MCF 10A (cell line): ENCODE measurements at places on chromosomes 5 and 9. TPM values are rescaled to one million over a fixed set of nuclear protein-coding genes. Genes with fewer than 3 reads are reported as not detected.

DNA sequence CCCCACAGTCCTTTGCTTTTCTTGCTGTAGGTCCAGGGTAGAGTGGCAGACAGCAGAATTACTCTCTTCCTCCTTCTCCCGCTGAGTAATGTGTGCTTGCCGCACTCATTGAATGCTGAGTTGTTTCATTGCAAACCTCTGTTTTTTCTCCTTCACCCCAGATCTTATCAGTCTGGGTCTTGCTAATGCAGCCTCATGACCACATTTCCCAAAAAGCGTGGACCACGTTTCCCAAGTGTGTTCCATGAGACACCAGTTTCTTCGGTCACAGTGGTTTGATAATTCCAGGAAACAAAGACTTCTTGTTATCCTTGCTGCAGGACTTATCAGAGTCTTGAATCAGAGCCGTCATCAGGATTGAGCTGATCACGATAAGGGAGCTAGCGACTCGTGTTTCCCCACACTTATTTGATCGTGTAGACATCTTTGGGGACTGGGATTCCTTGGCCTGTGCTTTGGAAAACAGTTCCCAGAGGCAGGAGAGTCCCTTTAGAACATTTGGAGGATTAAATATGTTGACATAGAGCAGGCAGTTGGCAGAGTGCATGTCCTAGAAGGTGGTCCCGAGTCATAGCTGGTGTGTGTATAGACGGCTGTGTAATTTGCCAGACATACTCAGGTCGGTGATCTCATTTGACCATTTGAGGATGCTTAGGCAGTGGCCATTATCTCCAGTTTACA is 4.4 kb downstream of the LRRC8A start:
- DNase-seq: no peak
- H3K36me3 ChIP-seq: peaks cover 46% of the 10 kb centered on the region
- peaks cover 38% of the 10 kb centered on the region for H3K4me1 ChIP-seq
- no peak overlapping the region for H3K27ac ChIP-seq
- H3K4me3 ChIP-seq: no peak overlapping the region

Gene CATSPER3
- 0.91 and 1.9 TPM in 2 replicates for total RNA-seq

Gene LCP2
- total RNA-seq: not detected in 2 replicates

- no peaks in the 10 kb centered on the region for H3K27me3 ChIP-seq
- H3K4me3 ChIP-seq: no peak overlapping the region
- H3K36me3 ChIP-seq: peaks cover 7% of the 10 kb centered on the region
- no peak overlapping the region for H3K27ac ChIP-seq
These were observed 210.3 kb downstream of the C9orf152 start for GRCh38 chr9:109997682-109998081.

Gene KCNIP1
- not detected in 2 replicates for total RNA-seq

Gene STPG3
- total RNA-seq: not detected in 2 replicates

GRCh38 chr5:45410304-45410995 is 285.7 kb downstream of the HCN1 start:
- H3K36me3 ChIP-seq: no peaks in the 10 kb centered on the region
- H3K4me1 ChIP-seq: no peaks in the 10 kb centered on the region
- H3K27me3 ChIP-seq: no peaks in the 10 kb centered on the region
- no peak for DNase-seq

GRCh38 chr5:89560696-89561095 is 677.7 kb upstream of the MEF2C start:
- no peak overlapping the region for H3K27ac ChIP-seq
- H3K4me1 ChIP-seq: no peaks in the 10 kb centered on the region
- no peaks in the 10 kb centered on the region for H3K27me3 ChIP-seq
- H3K36me3 ChIP-seq: no peaks in the 10 kb centered on the region
- H3K4me3 ChIP-seq: no peak overlapping the region
